Activated T-helper 2 cell treated with anti-CD3 and anti-CD28 coated beads, Interferon-gamma antibody, Interleukin-2, Interleukin-4, amounts not matched to agents 10 μg/mL and 5 μg/mL and 100 μg/mL, durations not matched to agents 14 hours and 24 hours and 36 hours (primary cell): ENCODE measurements at places on chromosomes 13 and 19. TPM values are rescaled to one million over a fixed set of nuclear protein-coding genes. Genes with fewer than 3 reads are reported as not detected.

GRCh38 chr19:41226874-41227390 lies 7.9 kb downstream of the AXL start:
- no peaks in the 10 kb centered on the region for H3K36me3 ChIP-seq
- peaks cover 24% of the 10 kb centered on the region for H3K4me1 ChIP-seq
- H3K27ac ChIP-seq, result peak overlapping the region; percentile 81
- peak overlapping the region; percentile 80 for H3K4me3 ChIP-seq
- DNase-seq, result no peak
- peaks cover 9% of the 10 kb centered on the region for H3K27me3 ChIP-seq

GRCh38 chr19:3609779-3610719 lies 3.4 kb upstream of the TBXA2R start:
- no peak for DNase-seq
- no peak overlapping the region for H3K27ac ChIP-seq
- peaks cover 2% of the 10 kb centered on the region for H3K4me1 ChIP-seq
- H3K36me3 ChIP-seq, result peaks cover 7% of the 10 kb centered on the region
- H3K4me3 ChIP-seq, result no peak overlapping the region

GRCh38 chr19:35041548-35042055 lies at the start of gene HPN:
TSS of gene HPN (plus strand) at chr19:35041721. CDS start at chr19:35042507, 786 bp downstream.
- peaks cover 15% of the 10 kb centered on the region for H3K27me3 ChIP-seq
- H3K4me1 ChIP-seq, result peaks cover 6% of the 10 kb centered on the region
- no peak within 1 kb of the TSS for H3K4me3 ChIP-seq
- DNase-seq, result no peak
- no peaks in the 10 kb centered on the region for H3K36me3 ChIP-seq

DNA sequence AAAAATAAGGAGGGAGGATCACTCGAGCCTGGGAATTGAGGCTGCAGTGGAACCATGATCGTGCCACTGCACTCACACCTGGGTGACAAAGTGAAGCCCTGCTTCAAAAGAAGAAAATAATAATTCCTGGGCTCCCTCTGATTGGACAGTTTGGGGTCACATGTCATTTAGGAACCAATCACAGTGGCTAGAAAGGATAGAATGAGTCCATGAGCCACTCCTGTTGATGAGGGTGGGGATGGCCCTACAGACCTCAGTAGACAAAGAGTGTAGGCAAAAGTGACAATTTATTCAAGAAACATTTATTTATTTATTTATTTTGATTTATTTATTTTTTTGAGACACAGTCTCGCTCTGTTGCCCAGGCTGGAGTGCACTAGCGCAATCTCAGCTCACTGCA lies 26.8 kb upstream of the ADGRE5 start:
- H3K27ac ChIP-seq, result peak overlapping the region; percentile 22
- H3K36me3 ChIP-seq, result no peaks in the 10 kb centered on the region
- no peak for DNase-seq
- no peak overlapping the region for H3K4me3 ChIP-seq
- peaks cover 24% of the 10 kb centered on the region for H3K4me1 ChIP-seq

DNA sequence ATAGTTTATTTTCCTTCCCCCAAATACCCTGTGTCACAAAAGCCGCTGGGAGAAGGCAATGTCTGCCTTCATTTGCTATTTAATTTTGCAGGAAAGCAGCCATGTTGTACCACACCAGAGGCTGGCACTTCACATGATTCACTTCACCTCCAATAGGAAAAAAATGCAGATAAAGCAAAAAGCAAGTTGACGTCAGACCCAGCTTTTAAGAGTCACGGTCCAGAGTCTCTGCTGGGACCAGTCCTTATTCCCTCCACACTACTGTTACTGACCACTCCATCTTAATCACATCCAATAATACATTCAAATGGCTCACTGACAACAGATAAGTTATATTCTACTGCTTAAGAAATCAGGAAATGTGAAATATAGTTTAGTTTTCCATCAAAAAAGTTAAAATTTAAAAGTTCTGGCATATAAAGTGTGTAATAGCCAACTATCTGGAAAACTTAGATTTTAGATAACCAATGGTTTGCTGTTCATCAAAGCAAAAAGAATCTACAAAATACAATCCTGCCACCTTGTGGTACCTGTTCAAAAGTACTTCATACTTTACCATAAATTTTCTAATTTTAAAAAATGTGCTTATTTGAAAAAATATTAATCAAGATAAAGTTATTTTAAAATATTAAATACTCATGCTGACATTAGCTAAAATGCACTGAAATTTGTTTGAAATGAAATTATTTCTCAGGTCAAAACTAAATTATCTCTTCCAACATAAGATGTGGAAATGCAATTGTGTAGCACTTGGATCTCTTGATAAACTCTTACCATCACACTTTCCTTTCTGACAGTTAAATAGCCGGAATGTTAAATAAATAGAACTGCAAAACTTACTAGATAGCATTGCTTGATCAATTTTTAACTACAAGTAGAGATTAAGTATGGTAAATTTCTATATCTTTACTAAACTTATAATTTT lies 97.3 kb downstream of the SERP2 start:
- H3K4me3 ChIP-seq, result no peak overlapping the region
- DNase-seq, result no peak
- no peaks in the 10 kb centered on the region for H3K36me3 ChIP-seq
- H3K27ac ChIP-seq, result no peak overlapping the region
- H3K27me3 ChIP-seq, result peaks cover 15% of the 10 kb centered on the region

GRCh38 chr13:46529216-46529919 lies 23.6 kb upstream of the LRCH1 start:
- no peak for DNase-seq
- H3K4me1 ChIP-seq, result peaks cover 39% of the 10 kb centered on the region
- no peak overlapping the region for H3K4me3 ChIP-seq
- no peaks in the 10 kb centered on the region for H3K36me3 ChIP-seq
- peak overlapping the region; percentile 26 for H3K27ac ChIP-seq

- no peak for DNase-seq
- no peaks in the 10 kb centered on the region for H3K27me3 ChIP-seq
- no peaks in the 10 kb centered on the region for H3K36me3 ChIP-seq
- H3K27ac ChIP-seq, result no peak overlapping the region
- no peaks in the 10 kb centered on the region for H3K4me1 ChIP-seq
Observed at GRCh38 chr13:87736849-87737385, 65.7 kb downstream of the SLITRK5 start.

DNA sequence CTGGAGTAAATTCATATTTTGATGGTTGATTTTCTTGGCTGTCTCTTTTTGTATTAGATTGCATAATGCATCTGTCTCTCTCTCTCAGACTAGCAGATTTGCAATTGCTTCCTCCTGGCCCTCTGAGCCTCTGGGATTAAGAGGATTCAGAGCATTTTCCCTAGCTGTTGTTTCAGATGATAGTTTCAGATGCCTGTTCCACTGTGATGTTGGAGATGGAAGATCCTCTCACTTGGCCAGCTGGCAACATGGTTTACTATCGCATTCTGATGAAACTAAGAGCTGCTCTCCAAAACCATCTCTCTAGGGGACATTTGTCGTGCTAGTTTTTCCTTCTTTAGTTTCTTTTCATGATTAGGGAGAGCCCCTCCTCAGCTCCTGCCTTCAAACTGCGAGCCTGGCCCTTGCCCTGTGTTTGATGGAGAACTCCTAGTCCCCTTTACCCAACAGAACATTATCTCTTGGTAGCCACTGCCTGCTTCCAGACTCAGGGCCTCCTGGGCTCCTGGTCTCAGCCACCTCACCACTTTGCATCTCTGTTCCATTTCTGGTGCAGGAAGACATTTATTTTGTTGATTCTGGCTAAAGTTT lies 244.6 kb downstream of the B3GLCT start:
- H3K27me3 ChIP-seq, result peaks cover 2% of the 10 kb centered on the region
- H3K4me3 ChIP-seq, result no peak overlapping the region
- no peaks in the 10 kb centered on the region for H3K4me1 ChIP-seq
- no peak overlapping the region for H3K27ac ChIP-seq
- DNase-seq, result no peak

CATSPERD gene
- total RNA-seq, result not detected in 2 replicates

MYBPC2 gene
- 0.21 and 0.25 TPM in 2 replicates for total RNA-seq

SOX1 gene
- total RNA-seq, result not detected in 2 replicates

AKT2 gene
- total RNA-seq, result 148 and 149 TPM in 2 replicates

KIR3DL1 gene
- total RNA-seq, result not detected in 2 replicates

RGCC gene
- total RNA-seq, result 76.5 and 79.3 TPM in 2 replicates
